ENCODE measurements at places on chromosomes 11 and 22.
A peak's percentile ranks its signal among the peaks of the same experiment; 100 is the strongest.

DNA sequence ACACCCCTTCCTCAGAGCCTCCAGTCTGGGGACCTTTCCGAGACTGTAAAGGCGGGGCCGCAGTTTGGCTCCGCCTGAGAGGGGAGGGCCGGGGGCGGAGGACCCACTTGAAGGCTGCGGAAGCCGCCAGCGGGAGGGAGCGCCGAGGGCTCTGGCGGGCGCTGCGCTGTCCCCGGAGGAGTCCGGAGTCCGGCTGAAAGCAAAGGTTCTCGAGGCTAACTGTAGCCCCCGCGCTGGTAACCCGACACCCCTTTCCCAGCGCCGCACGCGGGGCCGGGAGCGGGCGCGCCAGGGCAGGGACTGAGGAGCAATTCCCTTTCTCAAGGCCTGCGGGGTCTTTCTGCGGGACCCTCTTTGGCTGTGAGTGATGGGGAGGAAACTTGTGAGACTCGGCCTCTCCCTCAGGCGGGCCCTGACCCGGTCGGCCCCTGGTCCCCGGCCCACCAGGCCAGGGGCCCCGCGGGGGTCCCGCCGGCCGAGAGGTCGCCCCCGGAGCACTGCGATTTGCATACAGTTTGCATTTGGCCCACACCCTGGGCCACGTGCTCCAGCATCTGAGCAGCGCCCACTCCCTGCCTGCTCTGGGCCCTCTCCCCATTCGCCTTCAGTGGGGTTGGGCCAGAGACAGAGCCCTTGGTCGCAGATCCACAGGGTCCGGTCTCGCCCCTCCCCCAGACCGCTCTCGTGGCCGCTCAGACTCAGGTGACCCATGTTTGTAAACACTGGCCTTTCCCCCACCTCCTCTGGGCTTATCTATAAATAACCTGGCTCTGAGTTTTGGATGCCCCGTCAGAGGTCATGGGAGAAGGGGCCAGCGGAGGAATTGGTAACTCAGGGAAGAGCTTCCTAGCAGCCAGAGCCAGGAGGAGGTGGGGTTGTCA lies 519 bp upstream of the ART5 start:
- peak; percentile 11 for DNase-seq

DNA sequence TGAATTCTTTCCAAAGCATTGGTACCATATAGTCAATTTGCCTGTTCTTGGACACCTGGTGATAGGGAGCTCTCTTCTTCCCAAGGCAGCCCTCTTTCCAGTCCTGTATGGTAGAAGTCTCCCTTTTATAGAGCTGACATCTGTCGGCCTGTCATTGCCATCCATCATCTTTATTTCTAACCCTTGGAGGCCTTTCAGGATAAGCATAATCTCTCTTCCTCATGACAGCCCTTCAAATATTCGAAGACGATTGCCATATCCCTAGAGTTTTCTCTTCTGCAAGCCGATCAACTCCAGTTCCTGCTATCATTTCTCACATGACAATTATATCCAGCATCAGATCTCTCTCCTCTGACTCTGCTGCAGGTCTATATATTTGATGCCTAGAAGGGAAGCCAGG lies 32.7 kb upstream of the SYN3 start:
- DNase-seq, result no peak

DNA sequence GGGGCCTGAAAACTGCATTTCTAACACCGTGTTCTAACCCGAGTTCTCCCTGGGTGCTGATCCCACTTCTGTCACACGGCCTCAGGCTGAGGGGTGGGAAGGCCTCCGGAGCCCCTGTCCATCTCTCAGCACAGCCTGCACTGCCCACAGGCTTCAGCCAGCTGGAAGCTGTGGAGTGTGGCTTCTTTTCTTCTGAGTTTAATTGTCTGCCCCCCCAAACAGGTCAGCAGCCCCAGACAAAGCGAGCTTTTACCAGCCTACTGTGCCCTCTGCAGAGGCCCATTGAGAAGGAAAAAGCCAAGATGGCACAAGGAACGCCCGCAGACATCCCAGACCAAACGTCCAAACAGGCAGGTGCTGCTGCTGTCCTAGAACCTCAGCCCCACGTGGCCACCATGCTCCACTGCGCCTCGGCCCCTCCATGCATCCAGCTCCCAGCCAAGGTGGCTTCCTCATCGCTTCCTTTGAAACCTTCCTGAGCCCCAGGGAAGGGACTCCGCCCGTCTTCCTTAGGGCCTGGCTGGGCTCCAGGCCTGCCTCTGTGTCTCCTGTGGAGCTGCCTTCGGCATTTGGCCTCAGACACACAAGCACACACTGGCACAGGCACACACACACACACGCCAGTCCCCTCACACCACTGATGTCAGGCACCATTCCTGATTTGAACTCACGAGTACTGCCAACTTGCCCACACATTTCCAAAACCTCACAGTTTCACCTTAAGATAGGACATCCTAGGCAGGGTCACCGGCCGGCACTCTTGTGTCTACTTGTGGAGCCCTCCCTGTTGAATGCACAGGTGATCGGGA lies 1.7 kb downstream of the MOB2 start:
- DNase-seq, result no peak

DNA sequence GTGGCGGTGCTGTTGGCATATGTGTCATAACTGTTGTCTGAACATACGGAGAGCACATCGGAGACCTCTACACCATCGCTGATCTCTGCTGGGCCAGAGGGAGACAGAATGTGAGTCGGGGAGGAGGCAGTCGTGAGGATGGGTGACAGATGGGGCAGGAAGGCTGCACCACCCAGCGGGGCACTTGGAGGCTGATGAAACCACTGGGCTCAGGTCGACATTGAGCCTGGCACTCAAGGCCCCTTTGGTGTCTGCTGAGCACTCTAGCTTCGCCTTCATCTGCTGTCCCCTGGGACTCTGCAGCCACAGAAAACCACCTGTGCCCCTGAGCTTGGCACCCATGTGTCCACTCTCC lies 2.5 kb upstream of the KLHL35 start:
- no peak for DNase-seq

DNA sequence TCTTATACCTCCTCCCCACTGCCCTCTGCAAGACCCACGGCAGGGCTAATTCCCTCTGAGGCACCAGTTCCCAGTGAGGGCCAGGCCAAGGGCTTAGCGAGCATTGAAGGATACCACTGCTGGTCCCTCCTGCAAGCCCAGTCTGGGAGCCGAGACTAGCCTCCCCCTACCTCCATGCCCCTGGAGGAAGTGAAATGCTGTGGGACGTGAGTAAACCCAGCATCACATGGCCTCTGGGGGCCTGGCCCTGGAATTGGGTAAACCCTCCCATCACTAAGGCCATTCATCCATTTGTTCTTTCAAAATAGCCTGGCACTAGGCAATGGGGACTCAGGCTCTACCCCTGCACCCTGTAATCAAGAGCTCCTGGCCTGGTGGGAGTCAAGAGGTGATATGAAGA lies 24.7 kb downstream of the ARAP1 start:
- DNase-seq, result no peak

DNA sequence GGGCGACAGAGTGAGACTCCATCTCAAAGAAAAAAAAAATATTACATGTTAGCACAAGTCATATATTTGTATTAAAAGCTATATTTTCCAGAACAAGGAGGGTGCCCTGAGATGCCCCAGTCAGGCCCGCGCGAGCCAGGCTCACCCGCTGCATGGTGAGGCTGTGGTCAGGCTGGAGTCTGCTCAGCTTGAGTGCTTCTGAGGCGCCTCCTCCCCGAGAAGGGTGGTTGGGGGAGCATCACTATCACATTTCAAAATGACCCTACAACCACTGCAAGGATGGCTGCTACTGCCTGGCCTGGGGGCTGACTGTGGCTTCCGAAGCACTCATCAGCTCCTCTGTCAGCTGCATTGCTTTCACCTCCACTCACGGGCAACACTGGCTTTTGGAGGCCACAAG lies 77.1 kb downstream of the SCUBE1 start:
- DNase-seq, result no peak

- DNase-seq, result no peak
Observed at GRCh38 chr11:8693010-8693551, 10.5 kb downstream of the RPL27A start.

DNA sequence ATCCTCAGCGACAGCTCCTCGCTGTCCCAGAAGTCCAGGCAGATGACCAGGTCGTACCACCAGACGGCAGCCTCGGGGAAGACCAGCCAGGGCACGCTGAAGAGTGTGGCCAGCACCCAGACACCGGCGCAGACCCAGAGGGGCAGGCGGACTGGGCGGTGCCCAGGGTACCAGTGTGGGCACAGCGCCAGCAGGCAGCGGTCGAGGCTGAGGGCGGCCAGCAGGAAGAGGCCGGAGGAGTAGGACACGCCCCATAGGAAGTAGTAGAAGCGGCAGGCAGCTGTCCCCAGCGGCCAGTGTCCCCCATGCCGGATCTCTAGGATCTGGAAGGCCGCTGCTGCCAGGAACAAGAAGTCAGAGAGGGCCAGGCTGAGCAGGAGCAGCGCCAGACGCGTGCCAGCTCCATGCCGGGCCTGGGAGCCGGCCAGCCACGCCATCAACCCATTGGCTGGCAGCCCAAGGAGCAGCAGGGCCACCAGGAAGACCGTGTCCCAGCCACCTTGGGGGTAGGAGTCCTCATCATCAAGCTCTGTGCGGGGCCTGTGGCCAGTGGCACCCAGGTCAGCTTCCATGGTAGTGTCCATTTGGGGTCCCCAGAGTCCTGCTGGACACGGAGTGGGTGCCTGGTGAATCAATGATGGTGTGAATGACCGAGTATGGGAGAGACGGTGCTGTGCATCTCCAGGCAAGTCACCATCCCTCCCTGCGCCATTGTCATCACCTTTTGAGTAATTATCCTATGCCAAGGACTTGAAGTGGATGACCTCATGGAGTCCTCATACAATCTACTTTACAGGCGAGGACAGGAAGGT lies at the start of gene GPR152:
Gene GPR152 (minus strand): TSS at position 589 of the 812 bp plus-strand sequence. CDS start 5 bp downstream, at position 584.
- no peak for DNase-seq

- no peak for DNase-seq
Observed at GRCh38 chr11:75035256-75035655, 46.5 kb downstream of the NEU3 start.

DNA sequence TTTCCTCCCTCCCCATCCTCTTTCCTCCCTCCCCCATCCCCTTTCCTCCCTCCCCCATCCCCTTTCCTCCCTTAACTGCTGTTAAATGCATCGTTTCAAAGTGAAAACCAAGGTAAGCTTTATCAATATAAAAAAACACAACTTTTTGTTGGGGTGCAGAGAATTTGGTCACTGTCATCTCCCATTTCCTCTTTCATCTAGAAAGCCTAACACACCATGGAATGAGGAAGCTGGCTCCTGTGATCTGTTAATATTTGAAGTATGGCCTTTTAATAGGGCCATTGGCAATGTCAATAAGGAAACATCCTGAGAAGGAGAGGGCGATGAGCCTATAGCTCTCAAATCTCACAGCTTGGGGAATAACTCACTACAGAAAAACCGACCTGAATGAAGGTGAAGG lies 7.0 kb downstream of the EXPH5 start:
- no peak for DNase-seq

DNA sequence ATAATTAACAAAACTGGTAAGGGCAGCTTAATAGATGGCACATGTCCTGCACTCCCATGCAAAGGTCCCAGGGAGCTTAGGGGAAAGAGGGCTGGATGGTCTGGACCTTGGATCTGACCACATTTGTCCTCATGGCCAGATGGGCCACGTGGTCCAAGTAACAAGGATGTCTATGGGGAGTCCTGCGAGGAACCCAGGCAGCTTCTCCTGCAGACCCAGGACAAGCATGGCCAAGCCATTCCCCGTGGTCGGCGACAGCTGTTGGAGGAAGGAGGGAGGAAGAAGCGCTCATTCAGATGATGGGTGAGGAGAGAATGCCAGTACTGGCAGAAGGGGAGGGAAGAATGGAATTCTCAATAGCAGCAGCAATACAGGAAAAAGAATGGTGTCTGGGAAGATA lies 109.2 kb downstream of the DSCAML1 start:
- DNase-seq, result no peak

DNA sequence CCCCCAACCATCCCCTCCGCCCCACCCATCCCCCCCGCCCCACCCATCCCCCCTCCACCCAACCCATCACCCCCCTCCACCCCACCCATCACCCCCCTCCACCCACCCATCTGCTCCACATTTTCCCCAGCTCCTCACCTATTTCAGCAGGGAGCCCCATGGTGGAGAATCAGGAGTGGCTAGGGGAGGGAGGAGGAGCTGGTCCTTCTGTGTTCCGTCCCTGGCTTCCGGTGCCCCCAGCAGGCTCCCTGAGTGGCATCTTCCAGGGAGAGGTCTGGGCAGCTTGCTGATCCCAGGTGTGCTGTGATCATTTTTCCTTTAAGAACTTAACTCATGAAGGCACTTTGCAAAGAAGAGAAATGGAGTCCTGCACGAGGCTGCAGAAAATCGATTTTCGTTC lies 365.8 kb downstream of the TBC1D22A start:
- no peak for DNase-seq
